ENCODE measurements at places on chromosomes 1 and 21.

- no peak for DNase-seq
Measured at GRCh38 chr1:188249811-188250210, 1421.1 kb downstream of the PLA2G4A start.

DNA sequence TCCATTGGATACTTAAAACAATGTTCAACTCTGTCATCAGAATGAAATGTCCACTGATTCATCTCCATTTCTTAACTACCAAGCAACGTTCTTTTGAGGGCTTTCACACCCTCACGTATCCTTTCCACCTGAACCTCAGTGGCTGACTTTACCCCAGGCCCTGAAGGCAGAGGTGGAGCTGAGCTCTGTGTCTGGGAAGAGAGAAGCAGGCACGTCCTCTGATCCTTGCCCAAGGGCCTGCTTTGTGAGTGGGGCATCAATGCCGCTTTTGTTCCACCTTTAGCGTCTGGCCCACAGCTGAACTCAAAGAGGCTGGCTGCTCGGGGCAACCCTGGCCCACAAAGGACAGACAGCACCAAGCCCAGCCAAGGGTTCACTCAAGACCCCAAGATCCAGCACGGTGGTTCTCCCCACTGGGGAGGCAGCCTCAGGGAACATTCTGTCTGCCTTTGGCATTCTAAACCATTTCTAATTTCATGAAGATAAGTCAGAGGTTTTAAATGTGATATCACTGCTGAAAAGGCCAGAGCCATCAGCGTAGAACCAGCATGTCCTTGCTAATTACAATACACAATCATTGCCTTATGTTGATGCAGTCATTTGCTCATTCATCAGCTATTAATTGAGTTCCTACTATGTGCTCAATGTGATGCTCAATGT, 126.0 kb upstream of the UBE2U start:
- no peak for DNase-seq

- no peak for DNase-seq
Measured at GRCh38 chr1:38926091-38926490, 15.5 kb downstream of the RHBDL2 start.

DNA sequence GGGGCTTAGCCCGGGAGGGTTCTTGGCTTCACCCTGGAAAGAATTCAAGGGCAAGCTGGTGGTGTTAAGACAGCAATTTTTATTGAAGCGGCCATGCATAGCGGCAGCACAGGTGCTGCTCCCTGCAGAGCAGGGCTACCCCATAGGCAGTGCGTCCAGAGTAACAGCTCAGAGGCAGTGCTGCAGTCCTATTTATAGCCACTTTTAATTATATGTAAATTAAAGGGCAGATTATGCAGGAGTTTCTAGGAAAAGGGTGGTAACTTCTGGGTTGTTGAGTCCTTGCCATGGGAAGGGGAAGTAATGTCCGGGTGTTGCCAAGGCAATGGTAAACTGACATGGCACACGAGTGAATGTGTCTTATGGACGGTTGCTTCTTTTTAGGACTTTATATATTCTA, 57.0 kb downstream of the VPS26C start:
- no peak for DNase-seq

DNA sequence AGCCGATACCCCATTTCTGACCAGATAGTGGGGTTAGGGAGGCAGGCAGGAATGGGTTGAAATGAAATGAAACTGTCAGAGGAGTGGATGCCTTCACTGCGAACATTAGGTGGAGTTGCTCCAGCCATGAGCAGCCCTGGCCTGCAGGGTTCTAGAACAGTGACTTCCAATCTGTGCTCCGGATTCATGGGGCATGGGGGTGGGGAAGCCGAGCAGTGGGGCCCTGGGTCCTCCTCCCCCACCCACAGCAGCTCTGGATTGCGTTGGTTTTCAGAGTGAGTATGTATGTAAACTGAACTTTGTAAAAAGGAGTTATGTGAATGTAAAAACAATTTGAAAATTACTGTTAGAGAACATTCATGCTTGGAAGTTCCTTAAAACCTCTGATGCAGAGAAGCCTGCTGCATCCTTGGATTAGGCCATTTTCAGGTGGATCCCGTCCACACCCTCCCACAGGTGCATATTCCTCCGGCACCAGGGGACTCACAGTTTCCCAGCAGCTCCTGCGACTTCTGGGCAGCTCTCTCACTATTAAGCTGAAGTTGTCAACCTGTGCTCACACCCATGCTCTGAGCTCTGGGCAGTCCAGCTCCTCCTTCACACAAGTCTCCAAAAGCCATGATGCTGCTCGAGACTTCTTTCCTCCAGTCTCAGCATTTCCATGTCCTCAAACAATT, 54.4 kb upstream of the EDN2 start:
- no peak for DNase-seq

DNA sequence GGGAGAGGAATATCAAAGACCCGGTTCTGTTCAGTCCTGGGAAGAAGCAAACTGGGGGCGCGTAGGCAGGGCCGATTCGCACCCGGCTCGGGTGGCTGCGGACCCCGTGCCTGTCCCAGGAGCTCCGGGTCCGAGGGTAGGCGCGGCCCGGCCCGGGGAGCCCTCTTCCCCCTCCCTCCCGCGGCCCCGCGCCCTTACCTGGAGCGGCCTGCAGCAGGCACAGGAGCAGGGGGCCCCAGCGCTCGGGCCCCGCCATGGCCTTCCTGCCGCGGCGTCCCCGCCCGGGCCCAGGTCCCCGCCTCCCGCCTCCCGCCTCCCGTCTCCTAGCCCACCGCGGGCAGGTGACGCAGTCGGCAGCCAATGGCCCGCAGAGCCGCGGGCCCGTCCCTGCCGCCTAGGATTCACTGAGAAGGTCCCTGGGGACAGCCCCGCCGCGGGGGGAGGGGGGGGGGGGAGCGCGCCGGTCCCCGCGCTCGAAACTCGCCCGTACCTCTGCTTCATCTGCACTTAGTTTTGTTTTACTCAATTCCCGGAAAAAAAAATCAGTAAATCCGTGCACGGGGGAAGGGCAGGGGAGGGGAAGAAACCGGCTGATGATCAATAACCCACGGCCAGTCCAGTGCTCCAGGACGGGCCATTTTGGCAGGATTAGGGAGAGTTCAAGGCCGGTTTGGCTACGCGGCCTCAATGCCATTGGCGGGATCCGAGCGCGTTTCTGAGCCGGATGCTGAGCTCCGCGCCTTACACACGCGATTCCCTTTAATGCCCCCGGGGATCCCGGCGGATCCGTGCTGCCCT, at the start of gene IFNLR1:
Gene IFNLR1, minus strand, starts transcription at position 297 of the 798 bp plus-strand sequence. Its CDS starts 41 bp downstream, at position 256.
- DNase-seq, result peak; percentile 39

DNA sequence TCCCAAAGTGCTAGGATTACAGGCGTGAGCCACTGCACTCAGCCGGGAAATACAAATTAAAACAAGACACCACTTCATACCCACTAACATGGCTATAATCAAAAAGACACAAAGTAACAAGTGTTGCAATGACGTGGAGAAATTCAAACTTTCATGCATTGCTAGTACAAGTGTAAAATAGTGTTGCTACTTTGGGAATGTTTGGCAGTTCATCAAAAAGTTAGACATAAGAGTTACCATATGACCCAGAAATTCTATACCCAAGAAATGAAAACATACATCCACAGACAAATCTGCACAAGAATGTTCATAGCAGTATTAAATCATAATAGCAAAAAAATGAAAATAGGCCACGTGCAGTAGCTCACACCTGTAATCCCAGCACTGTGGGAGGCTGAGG, 16.4 kb downstream of the FOXJ3 start:
- DNase-seq, result no peak

- DNase-seq, result no peak
Measured at GRCh38 chr1:93235261-93235660, 54.7 kb downstream of the CCDC18 start.

DNA sequence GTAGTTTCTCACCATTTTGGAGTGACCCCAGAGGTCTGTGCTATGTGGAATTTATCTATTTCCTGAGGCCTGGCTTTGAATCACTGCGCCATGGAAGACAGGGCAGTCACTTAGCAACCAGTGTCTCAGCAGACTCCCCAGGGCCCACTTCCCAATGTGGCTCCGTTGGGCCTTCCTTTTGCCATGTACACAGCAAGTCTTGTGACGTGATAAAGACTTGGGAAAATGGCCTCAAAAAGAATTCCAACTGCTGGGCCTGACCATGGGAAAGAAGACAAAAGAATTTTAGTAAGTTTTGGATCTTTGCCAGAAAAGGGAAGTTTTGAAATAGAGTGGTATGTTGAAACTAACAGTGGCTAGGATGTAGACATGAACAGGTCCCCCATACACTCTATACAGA, 36.2 kb downstream of the TLR5 start:
- no peak for DNase-seq

- no peak for DNase-seq
Measured at GRCh38 chr1:229035748-229036082, 235.2 kb upstream of the RAB4A start.
